BE2C (cell line): ENCODE measurements at places on chromosomes 3 and 15.

DNA sequence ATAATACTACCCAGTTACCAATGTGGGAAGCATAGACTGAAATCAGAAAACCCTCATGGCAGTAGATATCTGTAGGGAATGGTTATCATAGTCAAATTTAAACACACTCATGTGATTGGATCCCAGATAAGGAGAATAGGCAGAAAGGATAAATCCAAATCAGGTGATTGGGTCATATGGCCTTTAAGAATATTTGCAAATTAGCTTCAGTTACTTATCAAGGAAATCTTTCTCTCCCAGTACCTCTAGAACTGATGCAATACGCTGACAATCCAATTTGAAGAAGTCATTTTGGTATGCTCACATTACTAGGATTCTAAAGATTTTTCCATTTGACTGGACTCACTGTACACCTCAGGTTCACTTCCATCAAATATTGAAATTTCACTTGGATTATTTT, 87.7 kb upstream of the MNS1 start:
- no peak for DNase-seq

GRCh38 chr3:43814461-43814860, 123.7 kb downstream of the ABHD5 start:
- no peak for DNase-seq

GRCh38 chr3:127413318-127413673, 125.5 kb upstream of the PRR20G start:
- DNase-seq, result no peak

GRCh38 chr3:129077222-129077621, 16.6 kb downstream of the GP9 start:
- no peak for DNase-seq

DNA sequence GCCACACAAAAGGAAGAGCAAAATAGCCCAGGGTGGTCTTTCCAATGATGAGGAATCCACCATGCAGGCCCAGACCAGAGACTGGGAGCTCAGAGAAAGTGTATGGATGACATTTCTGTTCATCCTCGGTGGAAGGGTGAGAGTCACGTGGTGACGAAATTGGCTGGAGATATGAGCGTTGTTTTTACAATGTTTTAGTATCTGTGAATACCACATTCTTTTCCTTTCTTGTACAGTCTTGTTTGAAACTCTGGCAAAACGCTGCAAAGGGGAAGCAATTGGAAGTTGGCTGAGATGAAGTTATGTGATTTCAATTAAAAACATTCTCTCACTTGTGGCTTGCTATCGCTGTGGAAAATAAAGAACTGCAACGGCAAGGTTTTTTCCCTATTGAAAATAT, 137.5 kb downstream of the MAGI1 start:
- DNase-seq, result no peak

DNA sequence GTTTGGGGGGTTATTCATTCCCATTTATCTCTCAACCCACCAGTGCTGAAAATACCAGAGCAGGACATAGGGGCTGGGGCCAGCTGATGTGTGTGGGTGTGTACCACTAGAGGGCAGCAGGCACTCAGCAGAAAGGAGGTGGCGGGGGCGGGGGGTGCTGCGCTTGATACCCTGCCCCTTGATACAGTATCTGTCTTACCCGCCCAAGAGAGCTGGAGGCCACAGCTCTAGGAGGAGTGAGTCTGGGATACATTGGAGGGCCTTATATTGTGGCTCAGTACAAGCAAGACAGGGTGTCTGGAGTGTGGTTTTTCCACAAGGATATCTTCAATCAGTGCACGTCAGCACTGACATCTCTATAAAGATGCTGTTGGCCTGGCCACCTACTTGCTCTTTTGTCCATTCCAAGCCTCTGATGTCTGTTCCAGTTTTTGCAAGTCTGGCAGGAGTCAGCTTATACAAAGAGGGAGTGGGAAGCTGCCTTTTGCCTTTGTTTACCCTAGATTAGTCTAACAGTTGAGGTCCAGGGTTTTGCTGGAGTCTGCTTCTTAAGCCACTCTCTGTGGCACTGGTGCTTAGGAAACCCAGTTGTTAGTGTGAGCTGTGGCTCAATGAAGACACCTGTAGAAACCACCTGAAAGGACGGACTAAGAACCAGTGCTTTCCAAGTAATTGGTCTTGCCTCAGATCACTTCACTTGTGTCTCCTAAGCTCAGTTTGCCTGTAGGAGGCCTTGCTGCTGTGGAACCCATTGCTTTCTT, 1.5 kb upstream of the RBM15B start:
- DNase-seq, result peak; percentile 64
